Sigmoid colon (tissue), 7 donors: ENCODE measurements at places on chromosomes 4 and X.

GRCh38 chr4:9765091-9765490, 16.3 kb upstream of the DRD5 start:
- no peak for DNase-seq

GRCh38 chr4:74578329-74578728, 133.4 kb downstream of the AREG start:
- no peak for DNase-seq

GRCh38 chr4:168740691-168741090, 243.8 kb downstream of the PALLD start:
- DNase-seq: no peak

DNA sequence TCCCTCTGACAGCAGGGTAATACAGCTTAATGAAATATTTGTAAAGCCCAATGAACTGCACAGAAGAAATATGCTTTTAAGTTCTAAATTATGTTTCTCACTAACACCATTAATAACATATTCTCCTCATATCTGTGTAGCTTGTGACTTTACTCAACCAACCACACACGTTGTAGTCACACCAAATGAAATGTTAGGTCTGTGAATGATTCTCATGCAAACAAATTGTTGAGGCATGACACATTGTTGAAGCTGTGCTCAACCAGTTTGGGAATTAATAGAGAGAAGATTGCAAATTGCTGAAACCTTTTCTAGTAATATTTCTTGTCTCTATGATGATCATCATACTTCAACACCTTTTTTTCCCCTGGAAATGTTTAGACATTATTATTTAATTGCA, 645.9 kb downstream of the PCDH7 start:
- no peak for DNase-seq

- DNase-seq: no peak
These were observed 196.8 kb upstream of the FAT1 start for GRCh38 chr4:186920483-186920882.

DNA sequence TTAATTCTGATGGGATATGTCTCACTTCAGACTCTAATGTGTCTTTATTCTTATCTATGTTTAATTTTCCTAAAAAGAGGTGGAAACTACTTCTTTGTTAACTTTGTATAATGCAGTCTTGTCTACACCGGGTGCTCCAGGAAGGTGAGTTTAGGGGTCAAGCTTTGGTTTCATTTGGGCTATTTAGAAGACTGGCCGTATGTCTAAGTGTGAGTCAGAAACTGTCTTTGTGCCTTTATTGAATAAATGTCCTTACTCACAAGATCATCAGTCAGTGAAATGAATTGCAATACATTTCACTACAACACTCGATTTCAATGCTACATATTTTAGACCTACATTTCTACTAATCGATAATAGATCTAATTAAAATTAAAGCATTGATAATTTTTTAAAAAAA, 56.2 kb downstream of the PROM1 start:
- no peak for DNase-seq

- no peak for DNase-seq
These were observed 193.1 kb downstream of the LDB2 start for GRCh38 chr4:16705341-16705740.

- DNase-seq: no peak
These were observed 1911.4 kb downstream of the STIM2 start for GRCh38 chr4:28772066-28772465.

DNA sequence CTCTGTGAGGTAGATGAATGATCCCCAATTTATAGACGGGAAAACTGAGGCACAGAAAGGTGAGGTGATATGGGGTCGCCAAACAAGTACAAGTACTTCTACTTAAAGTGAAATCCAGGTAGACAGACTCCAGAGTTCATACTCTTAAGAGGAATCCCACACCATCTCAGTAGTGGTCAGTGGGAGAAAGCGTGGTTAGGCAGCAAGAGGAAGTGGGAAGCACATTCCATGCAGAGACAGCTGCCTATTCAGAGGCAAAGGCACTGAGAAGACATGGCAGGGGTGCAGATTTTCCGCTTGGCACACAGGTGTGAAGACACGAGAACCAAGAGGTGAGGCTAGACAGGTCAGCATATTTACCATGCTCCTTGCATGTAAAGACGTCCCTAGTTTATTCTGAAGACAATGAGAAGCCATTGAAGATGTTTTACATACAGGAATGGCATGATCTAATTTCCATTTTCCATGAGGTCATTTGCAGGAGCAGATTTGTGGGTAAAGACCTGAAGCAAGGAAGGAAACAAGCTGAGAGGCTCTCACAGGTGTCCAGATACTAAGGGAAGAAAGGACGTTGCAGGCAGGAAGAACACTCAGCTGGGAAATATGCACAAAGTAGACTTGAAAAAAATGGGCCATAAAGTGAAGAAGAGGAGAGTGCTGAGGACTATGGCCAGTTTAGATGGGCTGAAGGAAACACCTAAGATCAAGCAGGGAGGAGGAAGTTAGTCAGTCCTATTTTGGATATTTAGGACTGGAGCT, 17.3 kb upstream of the CLNK start:
- no peak for DNase-seq

DNA sequence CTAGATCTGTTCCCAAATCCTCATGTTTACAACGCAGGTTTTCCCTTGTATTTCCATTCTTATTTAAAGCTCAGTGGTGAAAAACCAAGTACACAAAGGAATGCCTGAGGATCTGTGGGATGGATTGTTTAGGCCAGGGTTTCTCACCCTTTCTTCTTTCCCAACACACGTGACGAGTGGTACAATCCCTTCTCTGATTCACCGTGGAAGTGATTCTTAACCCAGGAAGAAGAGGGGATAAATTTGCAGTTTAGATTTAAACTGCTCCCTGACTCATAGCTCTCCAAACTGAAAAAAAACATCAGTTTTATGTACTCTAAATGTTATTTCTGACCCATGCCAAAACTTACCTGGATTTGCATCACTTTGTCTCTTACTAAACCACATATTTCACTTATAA, 17.0 kb downstream of the PAQR3 start:
- no peak for DNase-seq

DNA sequence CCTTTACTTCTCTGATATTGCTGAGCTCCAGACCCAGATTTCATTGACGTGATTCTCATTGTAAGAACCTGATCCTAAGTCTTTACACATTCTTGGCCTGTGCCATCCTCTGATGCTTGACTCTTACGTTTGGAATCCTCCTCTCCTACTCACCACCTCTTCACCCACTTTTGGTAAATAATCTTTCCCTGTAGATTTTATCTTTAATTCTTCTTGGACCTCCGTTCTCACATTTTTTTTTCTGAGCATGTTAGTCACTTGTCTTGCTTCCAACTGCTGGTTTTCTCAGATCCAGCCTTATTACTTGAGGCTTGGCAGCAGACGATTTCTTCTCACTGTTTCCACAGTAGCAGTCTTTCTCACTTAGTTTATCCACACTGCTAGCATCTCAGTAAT, 12.4 kb upstream of the SH3RF1 start:
- no peak for DNase-seq

DNA sequence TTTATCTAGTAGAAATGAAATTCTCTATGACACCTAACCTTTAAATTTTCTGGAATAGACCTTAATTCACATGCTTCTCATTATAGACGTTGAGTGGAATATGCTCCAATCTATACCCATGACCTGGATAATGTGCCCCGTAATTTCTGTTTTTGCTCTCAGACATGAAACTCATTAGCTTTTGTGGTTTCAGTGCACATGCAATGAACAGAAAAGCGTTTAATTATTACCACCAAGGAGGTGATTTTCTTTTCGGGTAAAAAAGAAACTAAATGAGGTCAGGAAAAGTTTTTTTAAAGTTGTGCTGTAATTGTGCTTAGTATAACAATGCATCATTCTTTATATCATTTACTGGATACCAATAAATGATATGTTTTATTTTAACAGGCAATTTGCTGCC, 1703.9 kb upstream of the TENM3 start:
- DNase-seq: no peak

- no peak for DNase-seq
These were observed 266.1 kb downstream of the GRIA3 start for GRCh38 chrX:123450222-123450621.
